ENCODE measurements at places on chromosomes 4 and X.

DNA sequence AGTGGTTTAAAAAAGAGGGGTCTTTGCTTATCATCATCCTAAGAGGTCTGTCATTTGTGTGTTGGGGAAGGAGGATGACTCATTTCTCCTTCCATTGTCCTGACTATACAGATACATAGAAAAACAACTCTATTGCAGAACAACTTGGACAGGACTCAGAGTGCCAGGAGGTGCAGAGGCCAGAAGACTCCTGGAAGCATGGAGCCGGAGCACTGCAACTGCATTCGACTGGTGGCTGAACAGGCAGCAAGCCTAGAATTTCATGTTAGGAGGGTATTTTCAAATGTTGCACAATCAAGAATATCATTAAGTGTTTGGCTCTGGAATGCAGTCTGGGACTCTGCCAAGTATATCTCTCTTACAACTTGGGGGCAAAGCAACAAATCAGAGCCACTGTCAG lies 35.0 kb upstream of the MAML3 start:
- DNase-seq = no peak

- no peak for DNase-seq
These were observed 399.0 kb downstream of the GBA3 start for GRCh38 chr4:23091711-23092110.

GRCh38 chrX:37871626-37872302 lies 24.4 kb upstream of the DYNLT3 start:
- DNase-seq = peak; percentile 37

GRCh38 chrX:49178537-49178936 lies 6.8 kb downstream of the PLP2 start:
- peak; percentile 72 for DNase-seq

- no peak for DNase-seq
These were observed 3.1 kb downstream of the IL1RAPL1 start for GRCh38 chrX:28590396-28590795.

GRCh38 chrX:7582191-7582590 lies 260.8 kb upstream of the VCX start:
- no peak for DNase-seq
